ENCODE measurements at places on chromosomes 1 and 21.

- H3K4me1 ChIP-seq, result no peaks in the 10 kb centered on the region
- no peak for DNase-seq
- no peak overlapping the region for H3K27ac ChIP-seq
These were observed 158.5 kb downstream of the DNM3 start for GRCh38 chr1:171999756-172000155.

DNA sequence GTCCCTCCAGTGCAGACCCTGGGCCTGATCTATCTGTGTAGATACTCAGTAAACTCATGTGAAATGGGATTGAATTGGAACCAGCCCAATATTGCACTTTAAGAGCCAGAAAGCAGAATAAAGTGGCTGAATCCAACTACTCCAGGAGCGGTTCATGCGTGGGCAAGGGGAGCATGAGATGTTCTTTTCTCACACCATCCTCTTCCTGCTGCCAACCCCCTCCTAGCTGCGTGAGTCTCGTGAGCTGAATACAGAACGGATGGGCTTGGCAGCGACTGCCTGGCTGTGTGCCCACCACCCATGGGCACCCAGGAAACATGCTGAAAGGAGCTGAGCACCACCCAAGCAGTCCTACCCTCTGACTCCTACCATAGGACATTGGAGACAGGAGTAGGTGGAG, 128.3 kb downstream of the ELAVL4 start:
- H3K27me3 ChIP-seq, result no peaks in the 10 kb centered on the region
- no peak overlapping the region for H3K27ac ChIP-seq
- no peaks in the 10 kb centered on the region for H3K36me3 ChIP-seq
- no peak overlapping the region for H3K4me3 ChIP-seq

DNA sequence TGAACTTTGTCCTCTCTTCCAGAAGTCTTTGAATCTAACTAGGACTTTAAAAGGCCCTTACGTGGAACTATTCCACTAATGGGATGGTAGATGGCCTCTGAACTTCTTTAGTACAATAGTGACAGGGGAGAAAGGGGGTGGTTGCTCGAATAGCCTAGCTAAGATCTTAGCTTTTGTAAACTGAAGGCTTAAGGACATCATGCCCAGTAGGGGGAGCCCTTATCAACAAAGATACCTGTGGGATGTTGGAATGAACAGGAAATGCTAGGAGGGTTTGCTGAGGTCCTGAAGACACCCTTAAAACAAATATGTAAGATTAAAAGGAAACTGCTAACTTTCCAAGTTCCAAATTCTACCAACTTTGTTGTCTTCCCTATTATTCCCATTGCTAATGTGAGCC, 33.2 kb downstream of the NHLH2 start:
- H3K4me1 ChIP-seq, result no peaks in the 10 kb centered on the region
- H3K36me3 ChIP-seq, result no peaks in the 10 kb centered on the region
- no peaks in the 10 kb centered on the region for H3K27me3 ChIP-seq
- peak; percentile 54 for DNase-seq

DNA sequence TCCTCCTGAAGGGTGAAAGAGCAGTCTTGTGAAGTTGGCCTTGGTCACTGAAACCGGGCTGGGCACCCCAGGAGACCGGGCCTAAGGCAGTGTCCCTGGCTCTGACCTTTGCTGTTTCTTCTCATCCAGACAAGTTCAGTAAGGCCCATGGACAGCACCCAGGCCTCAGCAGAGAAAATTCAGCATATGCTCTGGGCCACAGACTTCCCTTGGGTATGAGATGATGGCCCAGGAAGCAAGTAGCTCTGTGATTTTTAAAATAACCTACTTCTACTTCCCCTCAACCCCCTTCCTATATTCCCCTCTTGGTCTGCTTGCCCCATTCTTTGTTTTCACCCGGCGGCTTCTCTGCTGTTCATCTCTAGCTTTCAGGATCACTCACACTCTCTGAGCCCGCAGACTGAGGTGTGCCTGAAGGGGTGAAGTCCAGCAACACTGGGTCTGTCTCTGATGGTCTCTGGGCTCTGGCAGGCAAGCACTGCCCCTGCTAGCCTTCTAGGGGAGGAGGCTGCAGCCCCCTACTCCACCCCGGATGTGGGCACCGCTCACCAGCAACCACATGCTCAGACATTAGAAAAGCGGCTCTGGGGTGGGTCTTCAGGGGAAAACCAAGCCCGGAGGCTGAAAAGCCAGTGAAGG, 2.9 kb upstream of the GPR25 start:
- H3K36me3 ChIP-seq, result no peaks in the 10 kb centered on the region
- H3K27ac ChIP-seq, result no peak overlapping the region
- no peaks in the 10 kb centered on the region for H3K4me1 ChIP-seq
- no peak for DNase-seq
- H3K4me3 ChIP-seq, result no peak overlapping the region

GRCh38 chr1:45444609-45445131, 46.3 kb downstream of the TESK2 start:
- H3K27me3 ChIP-seq, result no peaks in the 10 kb centered on the region
- DNase-seq, result no peak
- no peaks in the 10 kb centered on the region for H3K4me1 ChIP-seq
- no peak overlapping the region for H3K4me3 ChIP-seq

GRCh38 chr1:72433591-72433990, 151.3 kb upstream of the NEGR1 start:
- DNase-seq, result no peak
- H3K4me3 ChIP-seq, result no peak overlapping the region
- no peak overlapping the region for H3K27ac ChIP-seq
- H3K4me1 ChIP-seq, result no peaks in the 10 kb centered on the region
- no peaks in the 10 kb centered on the region for H3K36me3 ChIP-seq

- H3K36me3 ChIP-seq, result no peaks in the 10 kb centered on the region
- H3K27ac ChIP-seq, result peak overlapping the region; percentile 44
- H3K4me1 ChIP-seq, result peaks cover 16% of the 10 kb centered on the region
- DNase-seq, result no peak
These were observed 1.5 kb upstream of the S100B start for GRCh38 chr21:46606427-46606813.

- H3K4me3 ChIP-seq, result no peak overlapping the region
- peaks cover 26% of the 10 kb centered on the region for H3K27me3 ChIP-seq
- H3K4me1 ChIP-seq, result no peaks in the 10 kb centered on the region
- no peak overlapping the region for H3K27ac ChIP-seq
- no peaks in the 10 kb centered on the region for H3K36me3 ChIP-seq
These were observed 14.9 kb downstream of the COLGALT2 start for GRCh38 chr1:184022668-184023067.

- H3K27ac ChIP-seq, result 0 out of 2 replicates have a peak overlapping the region, but pooled peaks have one; percentile 13
- no peak overlapping the region for H3K4me3 ChIP-seq
- H3K27me3 ChIP-seq, result no peaks in the 10 kb centered on the region
- peaks cover 37% of the 10 kb centered on the region for H3K4me1 ChIP-seq
- H3K36me3 ChIP-seq, result no peaks in the 10 kb centered on the region
These were observed 162.8 kb downstream of the FASLG start for GRCh38 chr1:172821609-172822274.

- no peak for DNase-seq
- H3K27me3 ChIP-seq, result peaks cover 9% of the 10 kb centered on the region
- H3K36me3 ChIP-seq, result no peaks in the 10 kb centered on the region
- H3K4me3 ChIP-seq, result no peak overlapping the region
These were observed 27.6 kb upstream of the CTH start for GRCh38 chr1:70383483-70383882.

DNA sequence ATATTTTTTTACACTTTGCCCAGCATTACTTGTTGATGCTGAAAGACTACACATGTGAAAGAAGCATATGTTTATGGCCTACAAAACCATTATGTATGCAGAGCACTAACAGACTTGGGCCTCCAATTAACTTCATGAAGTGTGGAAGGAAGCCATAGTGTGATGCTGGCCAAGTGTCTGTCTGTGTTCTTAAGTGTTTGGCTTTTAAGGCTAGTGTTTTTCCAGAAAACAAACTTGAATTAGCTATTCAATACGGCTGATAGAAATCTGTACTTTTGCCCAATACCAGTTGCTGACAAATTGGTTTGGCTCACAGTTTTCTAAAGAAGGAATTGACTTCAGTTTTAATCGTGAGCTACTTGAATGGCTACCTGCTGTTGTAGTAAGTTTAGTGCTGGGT, 136.1 kb downstream of the ADGRL2 start:
- no peak overlapping the region for H3K4me3 ChIP-seq
- DNase-seq, result no peak
- H3K4me1 ChIP-seq, result no peaks in the 10 kb centered on the region
- no peaks in the 10 kb centered on the region for H3K36me3 ChIP-seq
- H3K27ac ChIP-seq, result no peak overlapping the region

- H3K4me1 ChIP-seq, result no peaks in the 10 kb centered on the region
- no peaks in the 10 kb centered on the region for H3K27me3 ChIP-seq
- H3K36me3 ChIP-seq, result no peaks in the 10 kb centered on the region
These were observed 29.2 kb downstream of the SEC16B start for GRCh38 chr1:177940682-177941081.

DNA sequence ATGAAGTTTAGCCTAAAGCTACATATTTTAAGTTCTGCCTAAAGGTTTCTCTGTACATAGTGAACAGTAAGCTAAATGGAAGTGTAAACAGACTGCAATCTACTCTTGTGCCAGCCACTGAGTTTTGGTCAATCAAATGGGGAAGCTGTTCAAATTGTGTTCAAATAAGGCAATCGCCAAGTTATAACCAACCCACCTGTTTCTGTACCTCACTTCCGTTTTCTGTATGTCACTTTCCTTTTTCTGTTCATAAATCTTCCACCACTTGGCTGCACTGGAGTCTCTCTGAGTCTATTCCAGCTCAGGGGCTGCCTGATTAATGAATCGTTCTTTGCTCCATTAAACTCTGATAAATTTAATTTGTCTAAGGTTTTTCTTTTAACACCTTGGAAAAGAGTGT, 10.8 kb upstream of the THEM4 start:
- H3K4me3 ChIP-seq, result no peak overlapping the region
- peaks cover 4% of the 10 kb centered on the region for H3K27me3 ChIP-seq
- H3K27ac ChIP-seq, result no peak overlapping the region
- DNase-seq, result no peak

- no peaks in the 10 kb centered on the region for H3K27me3 ChIP-seq
- H3K4me1 ChIP-seq, result no peaks in the 10 kb centered on the region
- no peak overlapping the region for H3K27ac ChIP-seq
- DNase-seq, result no peak
- no peak overlapping the region for H3K4me3 ChIP-seq
- H3K36me3 ChIP-seq, result peaks cover 34% of the 10 kb centered on the region
These were observed 207.1 kb downstream of the AKT3 start for GRCh38 chr1:243642936-243643335.

DNA sequence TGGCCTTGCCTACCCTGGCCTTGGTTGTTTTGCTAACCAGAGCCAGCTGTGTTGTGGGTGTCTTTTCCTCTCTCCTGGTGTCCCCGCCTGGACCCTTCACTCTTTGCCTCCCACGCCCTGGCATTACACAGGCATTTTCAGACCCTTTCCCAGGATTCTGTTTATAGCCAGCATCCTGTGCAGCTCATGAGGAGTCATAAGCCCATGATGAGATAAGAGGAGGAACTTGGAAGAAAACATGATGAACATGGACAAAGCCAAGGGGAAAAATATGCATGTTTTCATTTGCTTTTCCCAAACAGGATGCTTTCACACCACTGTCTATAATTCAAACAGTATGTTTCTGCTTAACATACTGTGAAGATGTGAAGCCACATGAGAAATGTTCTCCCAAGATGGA, 18.7 kb upstream of the WARS2 start:
- H3K27me3 ChIP-seq, result no peaks in the 10 kb centered on the region
- no peaks in the 10 kb centered on the region for H3K4me1 ChIP-seq
- H3K36me3 ChIP-seq, result peaks cover 40% of the 10 kb centered on the region
- no peak overlapping the region for H3K27ac ChIP-seq
- DNase-seq, result no peak
- H3K4me3 ChIP-seq, result no peak overlapping the region

DNA sequence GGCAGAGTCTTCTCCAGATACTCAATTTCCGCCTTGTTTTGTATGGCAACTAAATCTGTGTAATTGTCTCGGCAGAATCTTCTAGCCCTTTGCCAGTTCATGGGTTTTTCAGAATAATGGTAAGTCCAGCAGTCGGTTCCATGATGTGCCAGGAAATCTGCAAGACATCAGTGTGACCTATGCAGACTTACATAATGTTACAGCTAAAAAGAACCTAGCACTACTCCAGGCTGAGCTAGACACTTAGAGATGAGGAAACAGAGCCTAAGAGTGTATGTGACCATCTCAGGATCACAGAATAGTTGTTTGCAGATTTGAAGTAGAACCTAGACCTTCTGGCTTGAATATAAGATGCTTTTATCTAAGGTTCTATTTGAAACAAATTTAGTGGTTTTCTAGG, 2.8 kb downstream of the SELL start:
- peak overlapping the region; percentile 80 for H3K27ac ChIP-seq
- H3K4me3 ChIP-seq, result peak overlapping the region; percentile 61
- DNase-seq, result no peak
- peaks cover 87% of the 10 kb centered on the region for H3K4me1 ChIP-seq
- peaks cover 60% of the 10 kb centered on the region for H3K36me3 ChIP-seq

GRCh38 chr1:48960320-48960719, 183.6 kb upstream of the BEND5 start:
- no peak for DNase-seq
- H3K4me1 ChIP-seq, result no peaks in the 10 kb centered on the region
- H3K27ac ChIP-seq, result no peak overlapping the region
- H3K27me3 ChIP-seq, result peaks cover 3% of the 10 kb centered on the region
- no peaks in the 10 kb centered on the region for H3K36me3 ChIP-seq

GRCh38 chr1:5580926-5581325, 411.3 kb downstream of the NPHP4 start:
- H3K27ac ChIP-seq, result no peak overlapping the region
- H3K4me1 ChIP-seq, result no peaks in the 10 kb centered on the region
- DNase-seq, result no peak
- H3K4me3 ChIP-seq, result no peak overlapping the region

GRCh38 chr21:36980280-36981048, 14.0 kb upstream of the HLCS start:
- H3K27me3 ChIP-seq, result no peaks in the 10 kb centered on the region
- no peaks in the 10 kb centered on the region for H3K4me1 ChIP-seq
- H3K36me3 ChIP-seq, result no peaks in the 10 kb centered on the region
- H3K4me3 ChIP-seq, result no peak overlapping the region
- no peak overlapping the region for H3K27ac ChIP-seq

- H3K4me1 ChIP-seq, result no peaks in the 10 kb centered on the region
- no peak within 1 kb of the TSS for H3K4me3 ChIP-seq
- H3K36me3 ChIP-seq, result peaks cover 7% of the 10 kb centered on the region
- no peaks in the 10 kb centered on the region for H3K27me3 ChIP-seq
These were observed at the start of gene ARTN for GRCh38 chr1:43933386-43934100. Gene ARTN (plus strand): TSS chr1:43933801. CDS start chr1:43935657, 1,856 bp downstream.

DNA sequence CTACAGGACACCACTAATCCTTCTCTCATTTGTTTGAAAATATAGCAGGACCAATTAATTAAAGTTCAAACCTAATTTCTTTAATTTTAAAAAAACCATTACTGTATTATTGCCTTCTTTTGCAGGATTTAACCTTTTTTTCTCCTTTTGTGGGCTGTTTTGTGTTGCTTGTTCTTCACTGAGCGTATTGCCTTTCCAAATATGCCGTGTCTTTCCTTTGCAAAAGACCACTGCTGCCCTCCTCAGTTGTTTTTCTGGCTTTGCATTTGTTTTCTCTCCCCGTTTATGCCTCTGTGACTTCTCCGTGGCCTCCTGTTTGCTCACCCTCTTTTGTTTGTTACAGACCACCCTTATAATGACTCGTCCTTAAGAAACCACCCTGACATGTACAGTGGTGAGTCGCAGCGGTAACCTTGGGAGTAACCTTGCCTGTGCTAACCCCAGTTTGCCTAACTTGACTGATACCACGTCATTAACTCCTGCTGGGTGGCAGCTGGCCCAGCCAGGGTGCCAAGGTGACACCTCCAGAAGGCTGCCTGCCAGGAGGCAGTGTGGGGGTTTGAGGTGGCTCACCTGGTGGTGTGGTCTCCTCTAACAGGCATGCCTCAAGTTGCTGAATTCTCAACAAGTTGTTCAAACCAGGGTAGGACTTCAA, 81.1 kb upstream of the CNTN2 start:
- DNase-seq, result no peak
- peaks cover 59% of the 10 kb centered on the region for H3K27me3 ChIP-seq
- H3K4me3 ChIP-seq, result no peak overlapping the region
- peaks cover 4% of the 10 kb centered on the region for H3K4me1 ChIP-seq

Measured in DND-41 (cell line).